NCI-H1694 treated with DMSO at 0.1 percent for 48 hours (cell line): ENCODE measurements at places on chromosomes 3 and 15.

- no peak for DNase-seq
Measured at GRCh38 chr3:37168896-37169295, 5.5 kb downstream of the LRRFIP2 start.

DNA sequence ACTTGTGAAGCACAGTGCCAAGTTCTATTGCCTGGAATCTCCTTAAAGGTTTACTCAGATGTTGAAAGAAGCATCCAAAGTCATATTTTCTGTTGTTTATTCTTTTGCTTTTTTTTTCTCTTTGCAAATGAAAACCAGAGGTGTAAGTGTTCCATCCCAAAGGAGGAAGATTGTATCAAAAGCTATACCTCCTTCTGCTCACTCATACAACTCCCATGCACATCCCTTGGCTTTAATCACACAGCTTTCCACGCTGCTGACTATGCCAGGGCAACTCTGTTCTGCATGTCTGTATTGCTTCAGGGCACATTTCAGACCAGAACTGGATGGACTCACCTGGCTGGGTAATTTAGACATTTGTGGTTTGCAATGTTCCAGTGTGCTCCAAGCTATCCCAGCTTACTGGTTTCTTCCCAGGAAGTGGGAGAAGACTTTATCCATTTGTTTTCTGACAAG is 399.6 kb upstream of the TBL1XR1 start:
- DNase-seq = no peak

- no peak for DNase-seq
Measured at GRCh38 chr3:101972430-101973162, 123.3 kb downstream of the NFKBIZ start.

- DNase-seq = no peak
Measured at GRCh38 chr3:66372681-66373350, 128.0 kb downstream of the LRIG1 start.

GRCh38 chr15:27933562-27933961 is 165.6 kb downstream of the OCA2 start:
- DNase-seq = no peak

GRCh38 chr3:37138816-37139215 is 35.6 kb downstream of the LRRFIP2 start:
- DNase-seq = no peak

DNA sequence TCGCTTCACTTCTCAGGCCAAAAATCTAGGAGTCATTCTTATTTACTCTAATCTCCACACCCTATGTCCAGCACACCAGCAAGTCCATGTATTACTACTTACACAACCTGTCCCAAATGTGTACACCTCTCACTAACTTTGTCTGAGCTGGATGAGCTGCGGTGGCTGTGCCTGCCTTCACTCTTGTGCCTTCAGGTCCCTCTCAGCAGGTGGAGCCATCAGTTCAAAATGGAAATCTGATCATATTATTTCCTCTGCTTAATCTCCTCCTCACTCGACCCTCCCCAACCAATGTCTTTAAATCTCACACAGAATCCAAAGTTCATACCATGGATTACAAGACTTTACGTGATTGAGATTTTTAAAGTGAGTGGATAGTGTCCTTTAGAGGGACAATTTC is 82.8 kb downstream of the SSR3 start:
- DNase-seq = peak; percentile 50

DNA sequence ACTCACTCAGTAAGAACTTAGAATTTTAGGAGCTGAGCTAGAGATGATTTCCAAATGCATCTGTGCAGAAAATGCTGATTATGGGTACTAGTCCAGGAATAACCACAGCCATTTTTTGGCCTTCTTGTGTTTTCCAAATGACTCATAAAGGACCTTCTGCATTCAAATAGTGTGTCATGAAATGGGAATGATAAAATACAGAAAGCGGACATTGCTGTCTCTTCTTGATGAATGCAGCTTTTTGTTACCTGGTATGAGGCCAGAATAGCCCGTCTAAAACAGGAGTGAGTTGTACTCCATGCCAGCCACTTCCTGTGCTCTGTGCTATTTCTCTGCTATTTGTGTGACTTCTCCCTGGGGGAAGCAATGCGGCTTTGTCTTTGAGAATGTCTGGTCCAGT is 20.5 kb upstream of the FRMD5 start:
- DNase-seq = no peak

DNA sequence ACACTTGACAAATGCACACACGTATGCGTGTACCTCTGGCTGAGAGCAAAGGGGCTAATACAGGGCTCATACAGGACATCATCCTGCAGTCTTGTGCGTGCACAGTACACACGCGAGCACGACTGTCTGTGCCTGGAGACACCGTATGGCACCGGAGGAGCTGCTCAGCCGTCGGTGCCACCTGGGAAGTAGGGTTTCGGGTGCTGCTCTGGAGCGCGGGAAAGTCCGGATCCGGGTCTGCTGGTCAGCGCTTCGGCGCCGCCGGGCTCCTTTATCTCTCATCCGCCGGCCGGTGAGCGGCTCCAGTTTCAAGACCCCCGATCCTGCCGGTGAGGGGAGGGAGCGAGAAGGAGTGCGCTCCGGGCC is 9.3 kb downstream of the FOXL2 start:
- DNase-seq = no peak

- no peak for DNase-seq
Measured at GRCh38 chr3:99648101-99648500, 9.7 kb downstream of the COL8A1 start.

DNA sequence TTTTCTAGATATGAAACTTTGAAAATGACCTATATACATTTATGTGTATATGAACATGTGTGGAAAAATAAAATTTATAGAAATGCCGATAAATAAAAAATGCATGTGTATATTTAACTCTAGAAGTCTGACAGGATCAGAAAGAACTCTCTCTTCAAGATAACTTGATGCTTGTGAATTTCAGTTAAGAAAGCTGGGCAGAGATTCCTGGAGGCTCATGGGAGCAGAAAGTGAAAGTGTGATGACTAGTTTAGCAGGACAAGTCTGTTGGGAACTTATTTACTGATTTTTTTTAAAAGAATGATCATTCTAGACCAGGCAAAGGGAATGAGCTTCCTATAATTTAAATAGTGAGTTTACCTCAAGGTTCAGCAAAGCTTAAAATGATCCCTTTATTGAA is 81.5 kb upstream of the KCNAB1 start:
- DNase-seq = no peak

- no peak for DNase-seq
Measured at GRCh38 chr3:149010504-149010951, 19.2 kb downstream of the GYG1 start.

- DNase-seq = no peak
Measured at GRCh38 chr15:30990036-30990435, 1.4 kb downstream of the MTMR10 start.

DNA sequence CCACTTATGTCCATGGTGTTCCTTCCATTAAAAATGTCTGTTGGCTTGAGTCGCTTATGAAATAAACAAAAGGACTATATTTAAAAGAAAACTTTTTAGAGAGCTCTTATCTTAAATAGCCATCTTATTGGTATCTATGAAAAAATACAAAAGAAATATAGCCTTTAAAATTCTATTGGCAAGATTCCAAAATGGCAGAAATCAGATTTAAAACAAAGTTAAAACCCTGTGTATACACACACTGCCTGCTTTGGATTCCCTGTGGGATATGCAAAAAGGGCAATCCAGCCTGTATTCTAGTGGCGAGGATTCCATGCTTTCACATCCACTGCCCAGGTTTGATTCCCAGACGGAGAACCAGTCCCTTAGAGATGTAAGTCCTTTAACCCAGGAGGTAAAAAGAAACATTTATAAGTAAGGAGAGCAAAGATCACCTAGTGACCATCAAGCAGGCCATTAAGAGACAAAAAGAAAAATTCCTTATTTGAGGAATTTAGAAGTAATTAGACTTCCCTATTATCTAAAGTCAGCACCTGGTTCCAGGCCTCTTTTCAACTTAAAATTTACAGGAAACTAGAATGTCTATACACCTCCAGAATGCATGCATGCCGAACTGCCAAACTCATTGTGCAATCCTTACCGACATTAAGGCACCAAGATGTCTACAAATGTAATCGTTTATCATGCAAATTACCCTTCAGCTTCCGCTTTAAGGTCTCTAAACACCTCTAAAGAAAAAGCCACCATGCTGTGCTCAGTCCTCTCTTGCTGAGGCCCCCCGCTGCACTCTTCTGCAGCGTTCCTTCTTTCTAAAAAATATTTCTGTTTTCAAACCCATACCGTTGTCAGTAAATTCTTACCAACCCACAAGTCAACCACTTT is 69.6 kb upstream of the STRIT1 start:
- no peak for DNase-seq

DNA sequence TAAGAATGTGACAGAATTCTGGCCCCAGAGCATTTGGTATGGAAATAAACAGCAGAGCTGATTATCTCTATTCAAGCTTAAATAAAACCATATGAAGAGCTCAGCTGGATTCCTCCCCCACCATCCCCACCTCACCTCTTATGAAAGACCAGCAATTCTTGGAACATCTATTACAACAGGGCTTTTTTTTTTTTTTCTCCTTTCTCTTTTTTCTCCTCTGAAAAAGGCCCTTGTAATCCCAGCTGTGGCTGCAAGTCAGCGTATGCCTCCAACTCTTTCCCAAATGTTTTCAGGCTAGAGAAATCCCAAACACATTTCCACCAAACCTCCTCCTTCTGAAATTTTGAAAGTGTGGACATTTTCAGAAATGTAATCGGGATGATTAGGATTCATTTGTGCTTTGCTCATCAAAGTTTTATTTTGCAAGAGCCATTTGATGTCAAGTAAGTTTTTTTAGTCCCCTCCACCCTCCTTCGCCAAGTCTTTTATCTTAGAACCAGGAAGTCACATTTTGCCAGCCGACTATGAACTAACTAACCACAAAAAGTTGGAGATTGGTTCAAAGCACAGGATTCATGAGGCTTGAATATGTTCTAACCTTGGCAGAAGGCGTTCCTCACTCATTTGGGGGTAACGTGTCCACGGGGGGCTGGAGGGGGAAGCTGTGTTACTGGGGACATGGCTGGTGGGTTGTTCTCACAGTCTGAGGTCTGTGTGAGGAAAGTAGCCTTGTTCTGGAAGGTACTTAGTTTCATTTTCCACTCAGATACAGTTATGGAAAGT is 142.0 kb upstream of the PDZRN3 start:
- no peak for DNase-seq

- DNase-seq = no peak
Measured at GRCh38 chr15:101121511-101122090, 130.2 kb downstream of the CHSY1 start.

- DNase-seq = no peak
Measured at GRCh38 chr3:192608726-192609600, 118.4 kb downstream of the FGF12 start.

DNA sequence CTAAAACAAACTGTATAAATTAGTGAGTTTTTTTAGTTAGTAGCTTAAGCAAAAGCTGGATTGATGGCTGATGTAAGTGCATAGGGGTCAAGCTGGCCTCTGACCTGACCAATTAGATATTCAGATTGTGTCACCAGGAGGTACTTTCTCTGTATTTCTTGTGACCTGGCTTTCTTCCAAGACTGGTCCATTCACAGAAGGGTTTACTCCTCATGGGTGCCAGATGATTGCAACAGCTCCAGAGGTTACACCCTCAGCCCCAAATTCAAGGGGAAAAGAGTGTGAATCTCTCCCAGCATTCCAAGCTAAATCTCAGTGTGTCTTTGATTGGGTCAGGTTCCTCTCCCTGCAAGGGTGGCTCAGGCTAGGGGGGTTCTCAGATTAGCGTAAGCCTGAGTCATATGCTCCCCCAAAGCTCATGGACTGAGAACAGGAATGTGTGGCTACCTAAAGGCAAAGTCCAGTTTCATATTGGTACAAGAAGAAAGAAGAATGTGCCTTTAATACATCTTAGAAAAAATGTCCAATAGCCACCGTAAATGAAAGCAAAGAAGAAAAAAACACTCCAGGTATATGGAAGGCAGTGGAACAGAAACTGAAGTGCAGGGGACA is 16.5 kb downstream of the PML start:
- no peak for DNase-seq

GRCh38 chr15:89783111-89783860 is 7.2 kb downstream of the MESP2 start:
- DNase-seq = no peak

- no peak for DNase-seq
Measured at GRCh38 chr3:158058495-158059130, 47.6 kb downstream of the SHOX2 start.

DNA sequence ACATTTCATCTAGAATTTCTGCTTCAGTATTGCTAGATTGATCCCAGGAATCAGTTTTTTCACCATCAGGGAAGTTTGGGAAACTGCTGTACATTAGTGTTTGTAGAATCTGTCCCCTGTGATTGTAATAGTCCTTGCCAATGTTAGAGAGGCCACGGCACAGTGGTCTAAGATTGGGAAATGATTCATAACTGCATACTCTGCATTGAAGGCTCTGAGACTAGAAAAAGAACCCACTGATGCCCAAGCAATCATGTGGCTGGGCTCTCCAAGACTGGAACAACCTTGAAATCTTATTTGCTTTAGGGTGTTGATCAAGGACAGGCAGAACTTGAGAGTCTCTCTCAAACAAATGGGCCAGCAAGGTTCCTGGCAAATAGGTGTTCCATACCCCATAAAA is 245.6 kb upstream of the LRTM1 start:
- no peak for DNase-seq

DNA sequence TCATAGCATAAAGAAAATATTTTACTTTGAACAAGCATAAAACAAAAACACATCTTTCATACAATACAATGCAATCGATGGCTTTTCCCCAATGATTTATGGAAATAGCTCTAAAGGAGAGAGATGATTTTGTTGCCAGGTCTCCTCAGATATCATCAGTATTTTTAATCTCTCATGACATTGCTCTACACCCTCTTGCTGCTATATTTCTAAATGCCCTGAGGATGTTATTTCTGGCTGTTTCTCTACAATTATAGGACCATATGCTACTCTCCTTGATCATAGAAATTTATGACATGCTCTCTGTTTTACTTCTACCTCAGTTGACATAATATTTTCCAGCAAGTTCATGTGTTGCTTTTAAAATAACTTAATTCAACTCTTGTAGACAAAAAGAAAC is 654.9 kb upstream of the GBE1 start:
- peak; percentile 1 for DNase-seq

DNA sequence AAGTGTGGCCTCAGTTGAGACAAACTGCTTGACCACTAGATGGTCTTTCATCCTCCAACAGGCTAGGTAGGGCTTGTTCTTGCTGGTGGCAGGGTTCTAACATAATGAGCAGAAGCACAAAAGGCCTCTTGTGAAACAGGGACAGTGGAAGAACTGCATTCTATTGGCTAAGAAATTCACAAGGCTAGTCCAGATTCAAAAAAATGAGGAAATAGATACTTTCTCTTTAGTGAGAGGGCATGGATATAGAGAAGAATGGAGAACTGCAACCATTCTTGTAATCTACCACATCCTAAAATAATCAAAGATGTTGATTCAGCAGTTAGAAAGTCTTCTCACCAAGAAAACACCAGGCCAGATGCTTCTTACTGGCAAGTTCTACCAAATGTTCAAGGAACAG is 143.7 kb upstream of the LRIG1 start:
- no peak for DNase-seq

- no peak for DNase-seq
Measured at GRCh38 chr15:32866454-32867312, 148.9 kb downstream of the GREM1 start.
